ENCODE measurements at places on chromosomes 3 and 15.

DNA sequence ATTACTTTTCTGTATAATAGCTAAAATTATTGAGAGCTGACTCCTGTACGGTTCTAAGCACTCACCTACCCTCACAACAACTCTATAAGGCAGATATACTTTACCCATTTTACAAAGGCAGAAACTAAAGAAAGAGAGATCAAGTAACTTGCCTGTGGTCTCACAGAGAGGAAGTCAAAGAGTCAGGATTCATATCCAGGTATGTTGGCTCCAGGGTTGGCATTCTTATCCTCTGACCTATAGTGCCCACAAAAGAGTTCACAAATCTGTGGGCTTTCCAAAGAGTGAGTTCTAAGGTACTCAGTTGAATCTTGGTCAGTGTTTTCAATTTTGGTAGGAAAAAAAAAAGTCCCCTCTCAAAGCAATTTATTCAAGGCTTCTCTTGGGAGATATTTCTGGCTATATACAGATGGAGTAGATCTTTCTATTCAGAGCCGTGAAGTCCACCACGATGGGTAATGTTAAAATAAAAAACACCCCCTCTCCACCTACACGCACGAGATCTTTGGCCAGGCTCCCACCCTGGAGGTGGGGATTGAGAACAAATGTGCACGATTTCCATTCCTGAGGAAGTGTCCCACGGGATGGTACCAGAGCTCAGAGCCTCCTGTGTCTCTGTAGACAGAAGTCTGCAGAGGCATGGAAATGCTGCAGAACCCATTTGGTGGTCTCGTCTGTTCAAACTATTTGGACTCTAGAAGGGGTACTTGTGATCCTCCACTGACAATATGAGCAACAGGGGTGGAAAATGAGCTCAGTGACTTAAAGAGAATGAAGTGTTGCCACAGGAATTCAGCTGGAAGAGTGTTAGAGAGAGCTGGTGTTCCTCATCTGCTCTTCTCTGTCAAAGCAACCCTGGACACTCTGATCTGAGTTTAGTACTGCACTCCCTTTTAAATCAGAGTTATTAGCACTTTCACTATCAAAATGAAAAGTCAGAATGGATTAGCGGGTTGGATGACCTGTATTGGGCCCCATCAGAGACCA lies 212.1 kb upstream of the EIF1B start:
- no peak for DNase-seq

DNA sequence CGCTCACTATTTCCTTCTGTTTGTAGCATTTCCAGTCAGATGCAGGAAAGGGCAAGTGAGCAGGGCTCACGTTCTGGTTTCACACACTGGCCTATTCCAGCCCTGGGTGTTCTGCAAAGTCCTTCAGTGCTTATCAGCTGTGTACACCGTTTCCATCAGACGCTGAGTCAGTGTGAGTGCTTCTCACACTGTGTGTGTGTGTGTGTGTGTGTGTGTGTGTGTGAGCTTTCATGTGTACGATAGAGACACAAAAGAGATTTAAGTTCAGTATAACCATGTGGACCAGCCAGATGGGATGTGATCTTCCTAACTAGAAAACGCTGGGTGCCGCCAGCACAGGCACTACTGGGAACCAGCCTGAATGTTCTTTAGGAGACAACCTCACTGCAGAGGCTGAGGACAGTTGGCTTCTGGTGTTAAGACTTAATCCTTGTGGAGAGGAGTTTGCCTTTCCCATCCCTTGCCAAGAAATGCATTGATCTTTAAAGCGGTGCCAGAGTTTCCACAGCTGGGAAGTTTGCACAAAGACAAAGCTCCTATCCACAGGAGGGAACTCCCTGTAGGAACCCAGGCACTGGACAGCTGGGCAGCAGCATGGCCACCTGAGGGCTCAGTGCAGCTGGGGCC lies 3.9 kb upstream of the CHSY1 start:
- DNase-seq: peak; percentile 54

DNA sequence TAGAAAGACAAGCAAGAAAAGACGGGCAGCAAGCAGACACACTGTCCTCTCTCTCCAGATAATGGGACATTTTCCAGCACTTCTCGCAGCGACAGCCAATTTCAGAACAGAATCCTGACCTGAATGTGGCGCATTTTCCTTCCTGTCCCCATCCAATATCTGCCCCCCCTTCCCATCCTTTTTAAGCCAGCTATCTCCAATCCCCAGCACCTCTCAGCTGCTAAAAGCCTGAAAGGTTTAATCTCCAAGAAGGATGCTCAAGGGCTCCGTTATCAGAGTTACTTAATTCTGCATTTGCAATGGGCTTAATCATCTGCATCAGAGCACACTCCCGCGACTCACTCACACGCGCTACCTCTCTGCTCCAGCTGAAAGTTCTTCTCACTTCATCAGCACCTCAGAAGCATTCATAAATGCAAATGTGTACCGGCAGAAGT lies 50.5 kb downstream of the SRGAP3 start:
- no peak for DNase-seq

DNA sequence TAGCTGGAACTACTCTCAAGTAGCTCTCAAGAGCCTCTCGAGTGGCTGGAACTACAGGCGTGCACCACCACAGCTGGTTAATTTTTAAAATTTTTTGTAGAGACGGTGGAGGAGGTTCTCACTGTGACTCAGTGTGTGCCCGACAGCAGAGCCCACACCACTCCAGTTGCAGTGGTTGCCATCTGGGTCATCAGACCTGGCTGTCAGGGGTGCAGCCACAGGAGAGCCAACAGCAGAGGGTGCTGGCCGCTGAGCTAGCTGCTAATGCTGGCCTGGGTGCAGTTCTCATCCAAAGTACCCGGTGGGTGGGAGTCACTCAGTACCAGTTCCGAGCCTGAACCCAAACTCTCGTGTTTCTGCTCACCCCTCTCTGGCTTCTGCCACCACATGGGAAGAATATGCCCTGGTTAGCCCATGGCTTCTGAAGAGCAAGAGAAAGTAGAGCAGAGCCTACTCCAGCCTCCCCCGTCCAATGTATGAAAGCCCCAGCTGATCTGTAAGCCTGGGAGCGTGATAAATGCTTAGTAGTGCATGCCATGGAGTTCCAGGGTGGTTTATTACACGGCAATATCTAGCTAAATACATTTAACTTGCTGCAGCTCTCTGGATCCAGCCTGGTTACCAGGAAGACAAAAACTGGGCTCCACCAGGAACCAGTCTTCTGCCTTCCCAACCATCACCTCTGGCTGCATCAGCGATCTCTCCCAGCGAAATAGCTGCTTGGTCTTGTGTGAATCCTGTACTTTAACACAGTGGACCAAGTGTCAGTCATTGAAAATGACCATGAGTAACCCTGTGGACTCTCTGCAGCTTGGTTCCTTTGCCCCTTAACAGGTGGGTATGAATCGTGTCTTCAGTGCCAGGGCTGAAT lies 17.1 kb downstream of the UMPS start:
- DNase-seq: no peak
